T-cell (primary cell): ENCODE measurements at places on chromosomes 6 and 20. TPM values are rescaled to one million over a fixed set of nuclear protein-coding genes. Genes with fewer than 3 reads are reported as not detected.
A peak's percentile ranks its signal among the peaks of the same experiment; 100 is the strongest.

The GHRH gene
- total RNA-seq = not detected

The CDH26 gene
- total RNA-seq = 1.5 TPM

The RGL2 gene
- total RNA-seq = 55.9 TPM

The SIRT5 gene
- 13.2 TPM for total RNA-seq

The VSX1 gene
- not detected for total RNA-seq

DNA sequence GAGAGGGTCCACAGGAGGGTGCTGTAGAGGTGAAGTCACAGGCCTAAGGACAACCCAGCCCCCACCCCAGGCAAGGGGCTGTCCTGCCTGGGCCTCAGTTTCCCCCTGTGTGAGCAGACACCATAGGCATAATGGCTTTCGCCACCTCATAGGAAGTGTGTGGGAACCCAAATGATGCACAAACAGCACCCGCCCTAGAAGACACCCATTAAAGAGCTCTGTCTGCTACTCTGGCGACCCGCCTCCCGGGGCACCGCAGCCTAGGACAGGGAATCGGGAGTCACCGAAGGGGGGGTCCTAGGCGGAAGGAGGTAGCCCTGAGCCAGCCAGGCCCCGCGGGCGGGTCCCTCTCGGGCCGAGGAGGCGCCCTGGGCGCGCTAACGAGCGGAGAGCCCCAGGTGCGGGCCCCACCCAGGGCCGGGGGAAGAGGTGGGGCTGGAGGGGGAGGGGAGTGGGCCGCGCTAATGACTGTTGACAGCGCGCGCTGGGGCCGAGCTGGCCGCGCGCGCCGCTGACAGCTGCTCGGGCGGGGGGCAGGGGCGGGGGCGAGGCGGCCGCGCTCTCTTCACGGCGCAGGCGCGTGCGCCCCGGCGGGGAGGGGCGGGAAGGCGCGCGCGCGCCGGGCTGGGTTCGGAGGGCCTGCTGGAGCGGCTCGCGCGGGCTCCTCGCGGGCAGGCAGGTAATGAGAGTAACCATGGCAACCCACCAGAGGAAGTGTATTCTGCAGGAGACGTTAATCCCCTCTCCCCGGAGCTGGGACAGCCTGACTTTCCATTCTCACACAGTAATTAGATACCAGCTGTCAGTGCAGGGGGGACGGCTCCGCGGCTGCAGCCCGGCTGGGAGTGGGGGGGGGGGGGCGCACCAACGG, 48.9 kb downstream of the NOL4L start:
- peak; percentile 76 for DNase-seq
- no peaks in the 10 kb centered on the region for H3K36me3 ChIP-seq
- H3K4me1 ChIP-seq = peaks cover 65% of the 10 kb centered on the region
- H3K4me3 ChIP-seq = peak overlapping the region; percentile 53

DNA sequence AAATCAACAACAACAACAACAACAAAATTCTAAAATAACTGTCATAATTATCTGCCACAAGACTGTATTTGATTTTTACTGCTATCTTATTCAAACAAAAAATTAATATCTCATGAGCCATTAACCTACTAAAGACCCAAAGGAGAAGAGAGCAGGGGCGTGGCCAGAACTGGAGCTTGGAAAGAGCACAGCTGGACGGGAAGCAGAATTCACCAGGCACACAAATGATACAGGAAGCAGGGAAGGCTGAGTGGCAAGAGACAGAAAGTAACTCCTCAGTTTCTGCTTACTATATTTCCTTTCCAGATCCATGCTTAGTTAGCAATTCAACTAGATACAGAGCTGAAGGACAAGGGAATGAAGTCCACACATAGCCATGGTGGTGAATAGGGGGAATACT, 54.4 kb downstream of the FKBP5 start:
- peak overlapping the region; percentile 19 for H3K27ac ChIP-seq
- peaks cover 5% of the 10 kb centered on the region for H3K4me1 ChIP-seq
- no peak for DNase-seq
- no peaks in the 10 kb centered on the region for H3K27me3 ChIP-seq
- H3K36me3 ChIP-seq = no peaks in the 10 kb centered on the region
- H3K4me3 ChIP-seq = no peak overlapping the region

DNA sequence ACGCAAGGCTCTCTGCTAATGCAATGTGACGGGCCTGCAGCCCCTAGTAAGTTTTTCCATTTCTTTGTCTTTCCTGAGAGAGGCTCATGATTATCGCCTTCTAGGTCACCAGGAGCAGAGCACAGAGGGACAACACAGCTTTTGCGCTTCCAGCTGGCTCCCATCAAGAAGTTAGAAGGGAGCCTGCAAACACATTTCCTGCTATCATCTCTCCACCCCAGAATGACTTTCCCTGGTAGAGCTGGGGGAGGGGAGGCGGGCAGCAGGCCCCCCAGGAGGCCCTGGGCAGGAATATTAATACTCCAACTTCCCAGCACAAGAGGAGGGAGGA, 35.7 kb upstream of the CCDC167 start:
- H3K27me3 ChIP-seq = peaks cover 21% of the 10 kb centered on the region
- H3K27ac ChIP-seq = no peak overlapping the region
- no peak for DNase-seq
- no peaks in the 10 kb centered on the region for H3K4me1 ChIP-seq
- H3K36me3 ChIP-seq = peaks cover 4% of the 10 kb centered on the region

DNA sequence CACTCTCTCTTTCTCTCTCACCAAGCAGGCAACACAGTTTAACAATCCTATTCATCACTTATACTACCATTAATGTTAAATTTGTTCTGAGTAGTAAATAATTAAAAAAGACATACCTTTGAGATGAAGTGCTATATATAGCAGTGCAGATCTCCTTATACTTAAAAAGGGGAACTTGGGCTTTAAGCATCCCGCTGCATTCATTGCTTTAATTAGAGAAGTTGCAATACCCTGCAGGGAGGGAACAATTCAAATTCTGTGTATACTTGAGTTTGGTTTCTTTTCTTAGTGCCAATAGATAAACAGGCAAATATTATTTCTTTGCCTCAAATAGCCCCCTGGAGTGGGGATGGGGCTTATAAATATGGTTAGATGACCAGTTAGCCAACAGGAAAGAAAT, 10.8 kb upstream of the ZBTB24 start:
- no peak for DNase-seq
- H3K27me3 ChIP-seq = no peaks in the 10 kb centered on the region
- no peak overlapping the region for H3K27ac ChIP-seq

DNA sequence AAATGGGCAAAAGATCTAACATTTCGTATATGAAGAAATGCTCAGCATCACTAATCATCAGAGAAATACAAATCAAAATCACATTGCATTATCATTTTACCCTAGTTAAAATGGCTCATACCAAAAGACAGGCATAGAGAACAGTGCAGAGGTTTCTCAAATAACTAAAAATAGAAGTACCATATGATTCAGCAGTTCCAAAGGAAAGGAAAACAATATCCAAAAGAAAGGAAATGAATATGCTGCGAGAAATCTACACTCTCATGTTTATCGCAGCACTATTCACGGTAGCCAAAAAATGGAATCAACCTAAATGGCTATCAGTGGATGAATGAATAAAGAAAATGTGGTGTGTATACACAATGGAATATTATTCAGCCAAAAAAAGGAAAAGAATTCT, 63.5 kb downstream of the VTA1 start:
- no peak for DNase-seq
- H3K27ac ChIP-seq = no peak overlapping the region

DNA sequence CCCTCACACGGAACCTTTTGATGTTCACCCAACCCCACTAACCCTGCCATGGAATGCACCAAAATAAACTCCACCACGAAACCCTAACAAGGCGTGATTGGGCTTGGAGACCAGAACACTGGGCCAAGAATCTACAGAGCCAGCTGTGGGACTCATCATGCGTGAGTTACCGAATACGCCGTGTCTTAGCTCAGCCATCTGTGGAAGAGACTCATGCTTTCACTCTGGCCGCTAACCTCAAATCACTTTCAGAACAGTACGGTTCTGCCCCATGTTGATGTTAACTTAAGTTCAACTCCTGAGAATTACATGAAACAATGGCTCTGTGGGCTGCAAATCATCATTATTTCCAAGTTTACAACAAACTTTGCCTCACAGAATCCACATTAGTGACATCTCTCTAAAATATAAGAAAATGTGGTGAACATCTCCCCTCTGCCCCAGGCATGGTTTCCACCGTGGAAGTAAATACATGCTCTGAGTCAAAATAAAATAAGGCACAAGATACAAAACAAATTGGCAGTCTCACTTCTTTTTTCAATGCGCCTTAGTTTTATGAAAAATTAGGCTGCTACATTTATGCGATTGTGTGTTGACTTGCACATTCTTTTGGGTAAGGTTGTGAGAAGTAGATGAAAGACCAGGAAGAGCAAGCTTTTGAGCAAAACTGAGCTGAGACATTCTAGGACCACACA, 308.9 kb upstream of the EXOC2 start:
- DNase-seq = no peak
- no peak overlapping the region for H3K4me3 ChIP-seq
- no peaks in the 10 kb centered on the region for H3K27me3 ChIP-seq

GRCh38 chr6:13354331-13355042, 26.1 kb upstream of the TBC1D7 start:
- H3K27me3 ChIP-seq = no peaks in the 10 kb centered on the region
- peaks cover 30% of the 10 kb centered on the region for H3K4me1 ChIP-seq
- H3K27ac ChIP-seq = peak overlapping the region; percentile 81
- H3K4me3 ChIP-seq = no peak overlapping the region

DNA sequence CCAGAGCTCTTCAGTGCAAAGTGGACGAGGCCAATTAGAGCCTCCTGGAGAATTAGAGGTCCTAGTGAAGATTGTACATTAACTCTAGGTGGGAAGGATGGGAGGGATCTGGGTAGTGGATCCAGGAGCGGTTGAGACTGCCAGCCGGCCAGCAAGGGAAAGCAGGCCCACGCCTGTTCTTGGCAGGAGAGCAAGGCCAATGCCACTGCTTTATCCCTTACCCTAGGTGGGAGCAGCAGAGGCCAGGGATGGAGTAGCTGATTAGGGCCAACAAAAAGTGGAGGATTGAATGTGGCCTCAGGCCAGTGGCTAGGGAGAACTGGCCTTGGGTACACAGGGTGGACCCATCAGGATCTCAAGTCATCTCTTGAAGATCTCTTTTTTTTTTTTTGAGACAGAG, 3.7 kb downstream of the ITPR3 start:
- DNase-seq = no peak
- peaks cover 9% of the 10 kb centered on the region for H3K4me1 ChIP-seq
- no peaks in the 10 kb centered on the region for H3K27me3 ChIP-seq
- no peak overlapping the region for H3K27ac ChIP-seq
- H3K36me3 ChIP-seq = peaks cover 22% of the 10 kb centered on the region
- no peak overlapping the region for H3K4me3 ChIP-seq

DNA sequence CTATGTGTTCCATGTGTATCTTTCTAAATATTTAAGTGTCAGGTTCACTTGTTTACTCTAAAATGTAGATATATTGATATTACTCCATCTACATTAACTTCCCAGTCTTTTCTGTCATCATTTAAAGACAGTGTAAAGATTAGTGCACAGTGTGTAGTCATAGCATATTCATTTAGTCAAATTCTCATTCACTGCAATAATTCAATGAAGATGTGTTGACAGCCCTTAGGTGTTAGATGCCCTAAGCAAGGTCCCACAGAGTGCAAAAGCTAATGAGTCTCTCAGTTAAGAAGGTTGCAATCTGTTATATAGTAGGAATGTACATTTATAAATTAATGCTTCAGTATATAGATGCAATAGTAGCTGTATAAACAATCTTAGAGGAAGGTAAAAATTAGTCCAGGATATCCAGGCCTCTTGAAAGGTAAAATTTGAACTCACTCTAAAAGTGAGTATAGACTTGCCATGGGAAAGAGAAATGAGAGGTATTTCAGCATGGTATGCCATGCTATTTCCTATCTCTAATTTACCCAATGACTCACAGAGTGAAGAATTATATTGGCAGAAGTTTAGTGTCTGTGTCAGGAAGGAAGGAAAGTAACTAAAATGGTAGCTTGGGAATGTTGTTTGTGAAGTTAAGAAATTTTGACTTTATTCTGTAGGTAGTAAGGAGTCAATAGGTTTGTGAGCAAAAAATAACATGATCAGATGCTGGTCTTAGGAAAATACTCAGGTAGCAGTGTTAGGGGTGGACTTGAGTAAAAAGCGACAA, 969.9 kb upstream of the CITED2 start:
- H3K27me3 ChIP-seq = no peaks in the 10 kb centered on the region
- no peak for DNase-seq
- no peak overlapping the region for H3K4me3 ChIP-seq
- no peaks in the 10 kb centered on the region for H3K4me1 ChIP-seq
- no peaks in the 10 kb centered on the region for H3K36me3 ChIP-seq

DNA sequence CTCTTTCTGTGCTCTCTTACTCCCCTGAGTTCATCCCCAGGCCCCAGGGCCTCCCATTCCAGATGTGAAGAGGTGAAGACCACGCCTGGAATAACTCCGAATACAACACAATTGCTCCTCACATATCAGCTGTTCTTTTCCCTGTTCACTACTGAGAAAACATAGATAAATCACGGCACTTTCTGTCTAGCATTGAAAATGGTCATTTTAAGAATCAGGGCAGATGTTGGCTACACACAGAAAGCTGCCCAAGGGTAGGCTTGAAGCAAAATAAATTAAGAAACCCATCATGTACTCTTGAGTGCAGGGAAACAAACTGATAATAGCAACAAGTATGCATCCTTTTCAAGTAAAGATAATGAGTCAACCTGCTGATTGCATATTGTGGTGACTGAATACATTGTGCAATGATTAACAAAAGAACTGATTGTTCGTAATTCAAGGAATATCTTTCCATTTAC, 382.5 kb downstream of the PRKN start:
- no peak overlapping the region for H3K4me3 ChIP-seq
- no peaks in the 10 kb centered on the region for H3K36me3 ChIP-seq
- H3K4me1 ChIP-seq = no peaks in the 10 kb centered on the region
- H3K27ac ChIP-seq = no peak overlapping the region
- no peak for DNase-seq

DNA sequence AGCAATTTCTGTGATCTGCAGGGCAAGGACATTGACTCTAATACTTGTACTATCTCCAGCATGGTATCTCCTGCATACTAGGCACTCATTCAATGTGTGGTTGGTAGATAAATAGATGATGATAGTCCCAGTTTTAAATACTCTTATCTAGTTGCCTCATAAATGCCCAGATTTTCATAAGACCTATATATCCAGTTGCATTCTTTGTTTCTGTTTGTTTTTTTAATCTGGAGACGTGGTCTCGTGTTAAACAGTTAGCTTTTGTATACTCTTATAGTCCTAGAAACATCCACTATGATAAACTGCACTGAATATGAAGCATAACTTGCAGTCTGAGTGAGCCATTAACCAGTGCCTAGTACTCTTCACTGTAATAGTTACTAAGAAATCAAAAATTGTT, 35.5 kb upstream of the SUMO4 start:
- H3K4me1 ChIP-seq = peaks cover 20% of the 10 kb centered on the region
- H3K36me3 ChIP-seq = no peaks in the 10 kb centered on the region
- DNase-seq = no peak
- no peaks in the 10 kb centered on the region for H3K27me3 ChIP-seq
- H3K4me3 ChIP-seq = no peak overlapping the region
